ENCODE measurements at places on chromosomes 1 and 21.

GRCh38 chr21:43189936-43190335 is 21.1 kb downstream of the CRYAA start:
- no peak for DNase-seq

DNA sequence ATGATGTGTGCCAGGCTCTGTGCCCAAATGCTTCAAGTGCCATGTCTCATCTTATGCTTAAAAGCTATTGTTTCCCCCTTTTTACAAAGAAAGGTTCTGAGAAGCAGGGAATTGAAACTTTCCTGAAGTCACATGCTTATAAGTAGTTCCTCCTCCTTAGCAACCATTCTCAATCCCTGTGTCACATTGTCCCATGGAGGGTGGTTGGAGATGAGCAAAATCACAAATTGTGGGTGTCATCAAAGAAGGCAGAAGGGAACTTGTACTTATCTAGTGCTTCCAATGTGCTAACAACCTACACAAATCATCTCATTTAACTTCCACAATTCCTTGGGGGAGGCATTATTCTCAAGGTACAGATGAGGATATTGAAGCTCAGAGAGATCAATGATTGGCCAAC is 10.1 kb upstream of the ERICH3 start:
- no peak for DNase-seq

GRCh38 chr1:212030936-212031528 is 4.3 kb downstream of the INTS7 start:
- DNase-seq = no peak

DNA sequence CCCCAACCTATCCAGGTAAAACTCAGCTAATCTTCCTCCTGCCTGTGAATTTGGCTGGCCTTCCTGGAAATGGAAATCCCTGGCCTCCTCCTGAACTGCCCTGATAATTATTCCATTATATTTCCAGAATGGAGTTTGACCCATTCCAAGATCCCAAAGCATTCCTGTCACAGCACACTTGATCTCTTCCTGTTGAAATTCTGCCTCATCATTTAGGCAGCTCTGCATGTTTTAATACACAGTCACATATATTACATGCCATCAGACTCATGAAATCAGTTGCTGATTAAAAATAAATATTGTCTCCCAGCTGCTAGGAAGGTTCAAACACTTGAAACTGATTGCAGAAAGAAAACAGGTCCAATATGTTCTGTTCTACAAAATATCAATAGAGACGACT is 148.2 kb upstream of the PALMD start:
- DNase-seq = no peak

DNA sequence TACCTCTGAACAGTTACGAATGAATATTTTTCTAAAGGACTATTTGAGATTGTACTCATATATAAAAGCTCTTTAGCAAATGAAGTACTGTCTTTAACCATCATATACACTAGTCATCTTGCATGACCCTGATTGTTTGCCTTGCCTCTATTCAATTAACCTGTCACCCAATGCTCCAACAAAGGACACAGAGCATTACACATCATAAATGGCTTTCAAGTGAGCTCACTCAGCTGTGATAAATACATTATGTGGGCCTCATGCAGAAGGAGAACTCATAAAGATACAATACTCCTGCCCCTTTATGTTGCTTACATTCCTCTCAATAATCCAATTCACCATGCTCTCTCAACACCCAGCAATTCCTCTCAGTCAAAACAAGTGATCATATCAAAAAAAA is 993.0 kb upstream of the PRMT6 start:
- DNase-seq = no peak

DNA sequence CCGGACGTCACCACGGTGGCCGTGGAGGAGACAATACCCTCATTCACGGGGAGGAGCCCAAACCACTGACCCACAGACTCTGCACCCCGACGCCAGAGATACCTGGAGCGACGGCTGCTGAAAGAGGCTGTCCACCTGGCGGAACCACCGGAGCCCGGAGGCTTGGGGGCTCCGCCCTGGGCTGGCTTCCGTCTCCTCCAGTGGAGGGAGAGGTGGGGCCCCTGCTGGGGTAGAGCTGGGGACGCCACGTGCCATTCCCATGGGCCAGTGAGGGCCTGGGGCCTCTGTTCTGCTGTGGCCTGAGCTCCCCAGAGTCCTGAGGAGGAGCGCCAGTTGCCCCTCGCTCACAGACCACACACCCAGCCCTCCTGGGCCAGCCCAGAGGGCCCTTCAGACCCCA is 7.0 kb downstream of the TNFRSF14 start:
- DNase-seq = no peak

DNA sequence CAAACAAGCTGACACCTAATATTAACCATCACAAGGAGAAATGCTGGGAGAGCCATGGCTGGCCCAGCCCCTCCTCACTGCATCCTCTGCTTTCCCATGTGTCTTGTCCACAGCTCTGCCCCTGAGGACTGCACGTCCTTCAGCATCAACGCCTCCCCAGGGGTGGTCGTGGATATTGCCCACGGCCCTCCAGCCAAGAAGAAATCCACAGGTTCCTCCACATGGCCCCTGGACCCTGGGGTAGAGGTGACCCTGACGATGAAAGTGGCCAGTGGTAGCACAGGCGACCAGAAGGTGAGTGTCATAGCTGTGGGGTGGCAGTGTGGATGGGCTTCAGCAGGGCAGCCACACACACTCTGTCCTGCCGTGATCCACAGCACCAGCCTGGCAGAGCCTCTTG is 22.9 kb downstream of the PADI4 start:
- DNase-seq = no peak

- DNase-seq = no peak
Observed at GRCh38 chr1:182552527-182552926, 36.5 kb downstream of the RNASEL start.

GRCh38 chr1:183195142-183195574 is 9.1 kb downstream of the LAMC2 start:
- DNase-seq = no peak

- DNase-seq = no peak
Observed at GRCh38 chr1:198701250-198701649, 62.4 kb downstream of the PTPRC start.
